Tracheal epithelial cell (primary cell): ENCODE measurements at places on chromosomes 12 and 14. TPM values are rescaled to one million over a fixed set of nuclear protein-coding genes. Genes with fewer than 3 reads are reported as not detected.

AACS gene
- total RNA-seq: 30.5 and 50.4 TPM in 2 replicates

RERGL gene
- not detected in 2 replicates for total RNA-seq

PPP4R4 gene
- total RNA-seq: 12.1 and 24.6 TPM in 2 replicates

OR2AP1 gene
- total RNA-seq: not detected in 2 replicates

CRADD gene
- 8.0 and 17.9 TPM in 2 replicates for total RNA-seq

PTCSC3 gene
- total RNA-seq: not detected in 2 replicates
